Lung (tissue), 17 donors: ENCODE measurements at places on chromosomes 3 and 15. TPM values are rescaled to one million over a fixed set of nuclear protein-coding genes. Genes with fewer than 3 reads are reported as not detected.

The STAB1 gene
- 220 TPM for polyA plus RNA-seq

The TPRG1 gene
- polyA plus RNA-seq: 3.7 TPM

The RBPMS2 gene
- polyA plus RNA-seq: 2.6 TPM

The GP5 gene
- 0.25 TPM for polyA plus RNA-seq

The GOLGA8H gene
- 0.96 TPM for polyA plus RNA-seq

The P2RY1 gene
- 3.3 TPM for polyA plus RNA-seq

The MEF2A gene
- 30.6 TPM for polyA plus RNA-seq

The CCK gene
- 0.41 TPM for polyA plus RNA-seq

The IL17RB gene
- polyA plus RNA-seq: 2.5 TPM

The C3orf49 gene
- polyA plus RNA-seq: not detected

The CHST2 gene
- polyA plus RNA-seq: 4.1 TPM

The KCNH8 gene
- polyA plus RNA-seq: 0.06 TPM

The NLGN1 gene
- polyA plus RNA-seq: 0.33 TPM

The HCN4 gene
- polyA plus RNA-seq: 0.06 TPM

The LYSMD4 gene
- polyA plus RNA-seq: 7.2 TPM

The LMAN1L gene
- polyA plus RNA-seq: 0.11 TPM

The PAK2 gene
- 40.6 TPM for polyA plus RNA-seq

The PARP16 gene
- polyA plus RNA-seq: 5.2 TPM

The ZNF197 gene
- 5.3 TPM for polyA plus RNA-seq

The CAMKV gene
- not detected for polyA plus RNA-seq

The CCRL2 gene
- 11.0 TPM for polyA plus RNA-seq

The RTP1 gene
- polyA plus RNA-seq: not detected

The CCR8 gene
- polyA plus RNA-seq: not detected

The STARD9 gene
- polyA plus RNA-seq: 9.3 TPM
